Stimulated activated CD4-positive, alpha-beta T cell treated with anti-CD3 and anti-CD28 coated beads, Interleukin-12 subunit alpha, Interleukin-12 subunit beta, amount 100 ng/mL, for 48 hours (primary cell): ENCODE measurements at places on chromosomes 11 and 22.
A peak's percentile ranks its signal among the peaks of the same experiment; 100 is the strongest.

- no peak for DNase-seq
These were observed 512.4 kb downstream of the DLG2 start for GRCh38 chr11:85114786-85115185.

GRCh38 chr11:1082728-1083620 lies 8.3 kb downstream of the MUC2 start:
- no peak for DNase-seq

DNA sequence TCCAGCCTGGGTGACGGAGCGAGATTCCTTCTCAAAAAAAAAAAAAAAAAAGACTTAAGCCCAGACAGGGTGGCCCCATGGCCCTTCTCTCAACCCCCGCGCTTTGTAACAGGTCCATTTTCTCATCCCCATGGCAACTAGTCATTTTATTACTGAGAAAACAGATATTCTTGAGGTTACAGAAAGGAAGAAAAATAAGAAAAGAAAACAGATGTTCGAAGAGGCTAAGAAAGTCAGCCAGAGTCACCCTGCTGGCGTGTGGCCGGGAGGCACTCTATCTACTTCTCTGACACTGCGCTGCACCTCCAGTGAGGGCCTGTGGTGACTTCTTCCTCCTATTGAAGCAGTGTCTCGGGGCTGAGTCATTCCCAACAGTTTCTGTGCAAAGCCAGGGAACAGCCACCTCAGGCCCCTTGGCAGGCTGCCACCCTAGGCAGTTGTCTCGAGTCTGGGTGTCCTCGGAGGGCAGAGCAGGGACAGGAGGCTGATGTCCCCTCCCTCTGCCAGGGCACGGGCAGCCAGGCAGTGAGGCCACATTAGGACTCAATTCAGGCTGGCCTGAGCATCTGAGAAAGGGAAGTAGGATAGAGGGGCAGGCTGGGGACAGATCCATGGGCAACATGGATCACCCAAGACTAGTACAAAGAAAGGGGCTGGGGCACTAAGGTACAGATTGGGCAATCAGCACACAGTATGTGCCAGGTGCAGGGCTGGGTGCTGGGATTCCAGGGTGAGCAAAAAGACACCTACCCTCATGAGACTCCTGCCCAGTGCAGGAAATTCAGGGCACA lies 16.4 kb upstream of the SYVN1 start:
- no peak for DNase-seq

GRCh38 chr11:58004664-58005063 lies 19.0 kb upstream of the OR9Q1 start:
- no peak for DNase-seq

- DNase-seq = no peak
These were observed 112.6 kb upstream of the E2F8 start for GRCh38 chr11:19353287-19353850.

GRCh38 chr22:27475548-27475897 lies 326.0 kb downstream of the MN1 start:
- DNase-seq = no peak

GRCh38 chr11:2516276-2517015 lies 71.6 kb downstream of the KCNQ1 start:
- DNase-seq = no peak

DNA sequence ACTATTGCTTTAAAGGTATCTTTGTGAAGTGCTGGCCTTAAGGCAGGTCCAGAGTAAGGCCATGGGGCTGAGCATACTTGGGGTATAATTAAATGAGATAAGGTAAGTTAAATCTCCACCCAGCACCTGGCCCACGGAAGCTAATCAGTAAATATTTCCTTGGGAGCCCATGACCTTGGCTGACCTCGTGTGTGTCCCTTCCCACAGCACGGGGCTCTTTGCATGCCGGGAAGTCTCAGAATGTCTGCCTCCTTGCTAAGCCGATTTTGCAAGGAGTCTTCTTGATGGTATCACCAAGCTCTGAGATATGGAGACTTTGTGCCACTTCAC lies 46.5 kb downstream of the ADM start:
- no peak for DNase-seq

- DNase-seq = peak; percentile 13
These were observed 12.9 kb downstream of the MPEG1 start for GRCh38 chr11:59199546-59200422.

DNA sequence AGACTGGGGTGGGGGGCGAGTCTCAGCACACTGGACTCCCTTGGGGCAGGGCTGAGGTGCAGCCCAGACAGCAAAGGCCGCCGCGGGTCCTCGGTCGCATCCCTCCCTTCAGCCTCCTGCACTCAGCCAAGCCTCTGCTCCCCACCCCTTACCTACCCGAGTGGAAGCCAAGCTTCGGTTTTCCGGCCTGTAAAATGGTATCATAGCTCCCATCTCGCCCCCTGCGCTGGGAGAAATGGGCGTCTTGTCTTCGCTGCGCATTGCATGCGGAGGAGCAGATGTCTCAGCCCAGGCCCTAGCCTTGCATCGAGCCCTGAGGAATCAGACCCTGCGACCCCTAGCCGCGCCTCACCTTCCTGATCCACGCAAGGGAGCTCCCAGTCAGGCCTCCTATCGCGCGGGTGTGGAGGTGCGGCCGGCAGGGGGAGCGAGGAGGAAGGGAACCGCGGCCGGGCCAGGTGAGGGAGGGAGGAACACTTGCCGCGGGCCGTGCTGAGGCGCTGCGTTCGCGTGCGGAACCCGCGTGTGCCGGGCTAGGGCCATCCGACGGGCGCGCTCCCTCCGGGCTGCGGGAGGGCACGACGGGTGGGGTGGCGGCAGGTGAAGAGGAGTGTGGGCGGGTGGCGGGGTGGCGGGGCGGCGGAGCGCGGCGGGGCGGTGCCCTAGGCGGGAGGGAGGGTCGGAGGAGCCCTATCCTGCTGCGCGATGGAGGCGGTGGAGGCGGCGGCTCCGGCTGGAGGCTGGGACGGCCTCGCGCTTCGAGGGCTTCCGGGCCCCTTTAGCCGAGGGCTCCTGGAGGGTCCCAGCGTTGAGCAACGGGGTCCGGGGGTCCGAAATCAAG lies 4.1 kb upstream of the TBX1 start:
- DNase-seq = peak; percentile 53

GRCh38 chr11:34337016-34337415 lies 20.8 kb downstream of the ABTB2 start:
- DNase-seq = no peak

- DNase-seq = no peak
These were observed 5.3 kb downstream of the FXYD6 start for GRCh38 chr11:117871160-117871559.

- DNase-seq = no peak
These were observed 32.1 kb downstream of the A4GALT start for GRCh38 chr22:42688241-42689211.

- DNase-seq = no peak
These were observed 59.0 kb downstream of the PPP2R1B start for GRCh38 chr11:111707039-111707690.

DNA sequence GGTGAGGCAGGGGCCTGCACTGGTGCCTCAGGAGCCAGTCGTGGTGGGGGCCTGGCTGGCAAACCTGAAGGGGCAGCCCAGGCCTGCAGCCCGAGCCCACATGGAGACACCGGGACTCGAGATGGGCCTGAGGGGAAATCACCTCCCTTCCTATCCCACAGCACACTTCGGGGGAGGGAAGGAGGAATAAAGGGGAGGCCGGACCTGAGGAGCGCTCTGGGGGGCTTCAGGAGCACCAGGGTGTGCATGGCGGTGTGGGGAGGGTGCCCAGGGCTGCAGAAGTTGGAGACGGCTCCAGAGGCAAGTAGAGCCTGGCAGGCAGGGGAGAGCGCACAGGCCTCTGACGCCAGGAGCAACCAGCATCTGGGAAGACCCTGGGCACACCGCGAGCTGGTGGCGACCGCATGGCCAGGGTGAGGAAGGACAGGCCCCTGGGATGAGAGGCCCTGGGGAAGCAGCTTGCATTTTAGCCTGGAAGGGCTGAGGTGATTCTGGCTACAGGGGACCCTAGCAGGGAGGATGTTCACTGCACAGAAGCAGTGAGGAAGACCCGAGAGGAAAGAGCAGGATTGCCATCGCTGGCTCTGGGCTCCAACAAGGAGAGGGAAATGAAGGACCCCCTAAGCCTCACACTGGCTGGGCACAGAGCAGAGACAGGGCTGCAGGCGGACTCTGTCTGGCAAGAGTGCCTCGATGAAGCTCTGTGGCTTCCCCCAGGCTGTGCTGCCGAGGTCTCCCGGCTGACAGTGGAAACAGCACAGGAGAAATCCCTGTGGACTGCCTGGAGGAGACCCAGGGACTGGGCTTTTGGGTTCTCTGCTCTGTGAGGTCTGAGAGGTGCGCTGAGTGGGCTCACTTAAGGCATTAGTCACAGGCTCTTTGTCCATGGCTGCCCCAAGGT lies 457.7 kb downstream of the BRD1 start:
- no peak for DNase-seq

DNA sequence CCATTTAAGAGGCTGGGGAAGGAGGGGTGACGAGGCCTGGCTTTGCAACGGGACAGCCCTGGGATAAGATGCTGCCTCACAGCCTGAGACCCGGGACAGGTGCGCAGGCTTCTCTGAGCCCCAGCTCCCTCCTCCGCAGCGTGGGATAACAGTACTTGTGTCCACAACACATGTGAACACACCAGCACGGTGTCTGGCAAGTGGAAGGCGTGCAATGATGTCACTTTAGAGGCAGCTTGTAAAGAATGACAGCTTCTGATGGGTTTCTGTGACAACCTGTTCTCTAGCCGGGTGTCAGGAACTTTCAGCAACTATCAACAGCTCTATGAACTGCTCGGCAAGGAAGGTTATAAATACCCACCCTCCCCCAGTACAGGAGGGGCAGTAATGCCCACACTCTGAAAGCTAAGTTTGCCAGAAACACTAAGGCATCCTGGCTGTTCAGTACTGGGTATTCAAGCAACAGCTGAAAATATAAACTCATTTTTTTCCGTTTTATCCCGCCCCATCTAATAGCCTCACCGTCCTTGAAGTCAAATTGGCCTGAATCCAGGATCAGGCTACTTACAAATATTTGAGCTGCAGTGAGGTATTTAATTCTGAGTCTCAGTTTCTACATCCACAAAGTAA lies 59.7 kb downstream of the MYH9 start:
- no peak for DNase-seq

GRCh38 chr11:64571410-64572091 lies 19.5 kb upstream of the SLC22A12 start:
- no peak for DNase-seq

DNA sequence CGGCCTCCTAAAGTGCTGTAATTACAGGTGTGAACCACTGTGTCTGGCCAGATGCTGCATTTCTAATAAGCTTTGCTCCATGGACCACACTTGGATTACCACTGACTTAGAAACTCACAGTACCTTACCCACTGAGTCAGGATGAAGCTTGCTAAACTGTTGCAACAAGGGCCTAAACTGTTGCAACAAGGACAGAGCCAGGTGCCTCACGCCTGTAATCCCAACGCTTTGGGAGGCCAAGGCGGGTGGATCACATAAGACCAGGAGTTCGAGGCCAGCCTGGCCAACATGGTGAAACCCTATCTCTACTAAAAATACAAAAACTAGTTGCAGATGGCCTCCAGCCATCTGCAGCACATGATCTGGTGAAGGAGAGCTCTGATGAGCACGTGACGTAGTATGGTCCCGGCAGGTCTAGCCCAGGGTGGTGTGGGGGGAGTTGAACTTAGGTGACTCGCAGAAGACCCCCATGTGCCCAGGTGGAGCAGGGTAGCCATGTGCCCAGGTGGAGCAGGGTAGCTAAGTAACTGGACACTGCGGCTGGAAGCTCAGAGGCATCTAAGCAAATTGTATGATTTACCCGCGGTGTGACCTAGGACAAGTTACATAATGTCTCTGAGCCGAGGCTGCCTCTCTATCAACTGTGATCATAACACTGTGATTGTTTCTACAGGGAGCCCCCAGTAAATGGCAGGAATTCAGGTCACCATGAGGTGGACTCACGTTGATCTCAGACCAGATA lies 8.4 kb downstream of the SLC25A45 start:
- no peak for DNase-seq

DNA sequence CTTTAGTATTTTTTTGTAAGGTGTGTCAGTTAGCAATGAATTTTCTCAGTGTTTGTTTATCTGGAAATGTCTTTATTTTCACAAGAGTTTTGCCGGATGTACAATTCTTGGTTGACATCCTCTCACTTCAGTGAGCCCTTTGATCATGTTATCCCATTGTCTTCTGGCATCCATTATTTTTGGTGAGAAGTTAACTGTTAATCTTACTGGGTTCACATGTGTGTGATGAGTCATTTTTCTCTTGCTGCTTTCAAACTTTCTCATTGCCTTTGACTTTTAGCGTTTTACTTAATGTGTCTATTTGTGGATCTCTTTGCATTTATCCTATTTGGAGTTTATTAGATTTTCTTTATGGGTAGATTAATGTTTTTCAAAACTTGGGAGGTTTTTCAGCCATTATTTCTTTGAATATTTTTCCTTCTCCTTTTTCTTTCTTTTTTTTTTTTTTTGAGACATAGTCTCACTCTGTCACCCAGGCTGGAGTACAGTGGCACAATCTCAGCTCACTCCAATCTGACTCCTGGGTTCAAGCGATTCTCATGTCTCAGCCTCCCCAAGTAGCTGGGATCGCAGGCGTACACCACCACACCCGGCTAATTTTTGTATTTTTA lies 100.5 kb upstream of the RRM1 start:
- no peak for DNase-seq

GRCh38 chr11:21622995-21623394 lies 569.9 kb upstream of the ANO5 start:
- DNase-seq = no peak

DNA sequence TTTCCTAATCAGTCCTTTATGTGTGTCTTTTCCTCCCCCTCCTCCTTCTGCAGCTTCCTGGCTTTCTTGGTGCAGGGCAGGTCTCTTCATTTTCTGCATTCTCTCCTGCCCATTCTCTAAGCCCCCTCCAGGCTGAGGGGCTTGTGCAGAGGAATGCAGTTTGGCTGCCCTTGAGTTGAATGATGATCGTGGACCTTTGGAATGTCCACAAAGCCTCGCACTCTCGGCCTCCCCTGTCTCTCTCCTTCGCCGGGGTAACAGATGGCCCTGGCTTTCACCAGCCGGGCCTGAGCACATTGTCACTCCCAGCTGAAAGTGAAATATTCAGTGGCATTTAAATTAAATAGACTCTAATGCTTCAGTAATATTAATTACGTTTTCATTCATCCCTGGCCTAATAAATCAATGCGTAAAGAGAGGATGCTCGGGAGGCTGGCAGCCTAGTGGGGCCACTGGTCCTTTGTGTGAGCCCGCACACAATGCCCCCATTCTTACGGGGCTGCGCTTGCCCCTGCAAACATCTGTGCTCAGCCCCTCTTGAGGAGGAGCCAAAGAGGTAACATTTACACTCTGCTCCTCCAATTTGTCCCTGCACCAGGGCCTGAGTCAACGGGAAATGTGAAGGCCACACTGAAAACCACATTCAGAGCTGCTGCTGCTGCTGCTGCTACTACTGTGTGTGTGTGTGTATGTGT lies 64.9 kb upstream of the PAX6 start:
- DNase-seq = no peak

- DNase-seq = no peak
These were observed 498 bp downstream of the C2CD2L start for GRCh38 chr11:119107538-119108145.

GRCh38 chr11:65906602-65907001 lies 6.4 kb upstream of the FOSL1 start:
- DNase-seq = no peak

- DNase-seq = no peak
These were observed 120.4 kb upstream of the TTC12 start for GRCh38 chr11:113193946-113194345.

GRCh38 chr11:70090961-70091381 lies 12.9 kb downstream of the ANO1 start:
- no peak for DNase-seq

- DNase-seq = no peak
These were observed 16.9 kb upstream of the IPO7 start for GRCh38 chr11:9367551-9367950.

- no peak for DNase-seq
These were observed 9.5 kb upstream of the CATSPER1 start for GRCh38 chr11:66035653-66036333.

GRCh38 chr22:38947321-38948140 lies 9.9 kb upstream of the APOBEC3A start:
- no peak for DNase-seq
